Fibroblast of skin of left biceps (primary cell): ENCODE measurements at places on chromosomes 11 and 22.

DNA sequence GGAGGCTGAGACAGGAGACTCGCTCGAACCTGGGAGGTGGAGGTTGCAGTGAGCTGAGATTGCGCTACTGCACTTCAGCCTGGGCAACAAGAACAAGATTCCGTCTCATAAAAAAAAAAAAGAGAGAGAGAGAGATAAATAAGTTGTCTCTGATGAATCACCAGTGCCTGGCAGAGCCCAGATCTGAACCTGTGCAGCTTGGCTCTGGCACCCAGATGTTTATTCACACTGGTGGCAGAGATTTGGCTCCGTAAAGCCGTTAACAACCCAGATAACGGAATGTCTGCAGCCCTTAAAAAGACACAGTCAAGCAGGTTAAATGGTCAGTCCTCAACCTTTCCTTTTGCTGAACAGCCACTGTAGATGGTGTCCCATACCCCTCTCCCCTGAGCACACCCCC lies 33.5 kb upstream of the RTL6 start:
- no peak for DNase-seq

- no peak for DNase-seq
Observed at GRCh38 chr11:33387996-33388395, 130.8 kb downstream of the HIPK3 start.

- DNase-seq = peak; percentile 7
Observed at GRCh38 chr11:76512851-76513653, 68.2 kb downstream of the EMSY start.

DNA sequence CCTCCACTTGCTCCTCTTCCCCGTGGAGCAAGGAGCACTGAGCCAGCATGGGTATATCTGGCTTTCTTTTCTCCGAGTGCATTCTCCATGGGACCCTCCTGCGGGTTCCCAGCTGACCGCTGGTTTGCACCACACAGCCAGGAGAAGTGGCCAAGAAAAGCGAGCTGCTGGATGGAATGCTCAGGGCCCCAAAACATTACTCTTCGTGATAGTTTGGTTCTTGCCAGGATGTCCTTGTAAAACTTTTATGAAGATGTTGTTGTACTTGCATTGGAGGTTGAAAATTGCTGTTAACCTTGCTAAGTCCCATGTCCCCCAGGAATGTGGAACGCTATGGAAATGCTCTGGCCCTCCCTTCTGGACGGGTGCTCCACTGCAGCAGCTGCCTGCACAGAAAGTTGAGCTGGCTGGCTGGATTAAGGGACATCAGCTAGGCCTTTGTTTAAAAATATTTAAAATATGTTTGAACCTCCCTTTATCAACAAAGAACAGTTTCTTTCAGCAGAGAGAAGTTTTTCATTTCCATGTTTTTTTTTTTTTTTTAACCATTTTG lies 68.7 kb downstream of the ZNRF3 start:
- no peak for DNase-seq

DNA sequence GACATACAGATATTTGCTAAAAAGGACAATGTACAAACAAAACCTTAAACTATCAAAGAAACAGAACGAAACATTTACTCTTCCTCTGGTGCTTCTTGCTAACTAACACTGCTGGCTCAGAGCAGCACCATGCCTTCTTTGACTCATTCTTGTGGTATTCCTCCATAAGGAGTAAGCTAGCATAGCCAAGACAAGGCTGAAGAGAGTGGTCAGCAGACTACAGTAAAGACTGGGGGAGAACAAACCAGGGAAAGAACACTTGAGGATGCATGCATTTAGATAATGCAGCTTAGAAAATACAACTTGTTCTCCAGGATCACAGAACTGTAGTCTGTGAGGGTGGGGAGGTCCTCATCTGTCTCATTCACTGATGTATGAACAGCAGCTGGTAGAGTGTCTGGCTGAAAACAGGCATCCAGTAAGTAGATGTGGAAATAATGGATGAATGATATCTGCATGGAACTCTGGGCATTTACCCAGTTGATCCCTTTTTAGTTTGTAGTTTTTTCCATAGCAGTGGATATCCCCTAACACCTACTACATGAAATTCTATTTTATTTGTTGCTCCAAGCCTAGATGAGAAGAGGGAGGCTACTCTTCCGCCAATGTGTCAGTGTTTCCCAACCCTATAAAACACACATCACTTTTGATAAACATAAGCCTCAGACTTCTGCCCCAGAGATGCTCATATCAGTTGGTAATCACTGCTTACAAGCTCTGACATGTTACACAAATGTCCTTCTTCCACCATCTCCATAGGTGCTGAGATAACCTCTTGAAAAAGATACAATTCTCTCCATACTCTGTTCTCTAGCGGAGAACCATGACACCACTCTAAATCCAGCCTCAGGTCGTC lies 7.3 kb downstream of the SNX19 start:
- DNase-seq = peak; percentile 44

GRCh38 chr11:66280428-66280827 lies 2.5 kb downstream of the CNIH2 start:
- no peak for DNase-seq

DNA sequence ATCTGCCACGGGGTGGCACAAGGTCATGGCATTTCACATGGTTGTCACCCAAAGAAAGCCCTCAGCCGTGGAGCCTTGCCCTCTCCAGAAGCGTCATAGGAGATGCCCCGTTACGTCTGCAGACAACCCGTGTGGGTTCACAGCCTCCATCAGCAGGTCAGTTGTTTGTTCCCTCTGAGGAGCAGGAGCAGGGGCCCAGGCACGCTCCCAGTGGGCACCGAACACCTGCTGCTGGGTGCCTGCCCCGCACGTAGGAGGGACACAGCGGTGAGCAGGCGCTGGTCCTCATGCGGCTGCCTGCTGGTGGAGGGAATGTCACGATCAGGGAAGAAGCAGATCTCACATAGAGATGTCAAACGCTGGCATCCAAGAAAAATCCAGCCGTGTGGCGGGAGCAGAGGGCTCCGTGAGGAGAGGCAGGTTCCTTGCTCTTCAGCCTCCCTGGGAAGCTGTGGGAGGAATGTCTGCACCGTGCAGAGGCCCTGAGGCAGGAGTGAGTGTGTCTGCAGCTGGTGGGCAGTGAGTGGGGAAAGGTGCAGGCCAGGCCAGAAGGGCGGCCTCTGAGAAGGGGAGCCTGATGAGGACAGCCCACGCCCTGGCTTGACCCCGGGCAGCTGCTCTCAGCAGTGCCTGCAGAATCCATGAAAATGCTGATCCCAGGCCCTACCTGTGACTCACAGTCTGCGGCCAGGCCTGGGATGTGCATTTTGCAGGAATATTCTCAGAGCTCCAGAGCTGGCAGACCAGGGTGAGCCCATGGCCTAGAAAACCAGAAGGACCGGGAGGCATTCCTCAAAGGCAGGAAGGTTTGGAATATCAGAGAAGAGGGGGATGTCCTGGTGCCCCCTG lies 36.4 kb upstream of the TH start:
- DNase-seq = no peak

- DNase-seq = no peak
Observed at GRCh38 chr11:114819028-114819427, 140.7 kb downstream of the NXPE2 start.

GRCh38 chr22:42769574-42770447 lies 49.1 kb upstream of the A4GALT start:
- DNase-seq = no peak

DNA sequence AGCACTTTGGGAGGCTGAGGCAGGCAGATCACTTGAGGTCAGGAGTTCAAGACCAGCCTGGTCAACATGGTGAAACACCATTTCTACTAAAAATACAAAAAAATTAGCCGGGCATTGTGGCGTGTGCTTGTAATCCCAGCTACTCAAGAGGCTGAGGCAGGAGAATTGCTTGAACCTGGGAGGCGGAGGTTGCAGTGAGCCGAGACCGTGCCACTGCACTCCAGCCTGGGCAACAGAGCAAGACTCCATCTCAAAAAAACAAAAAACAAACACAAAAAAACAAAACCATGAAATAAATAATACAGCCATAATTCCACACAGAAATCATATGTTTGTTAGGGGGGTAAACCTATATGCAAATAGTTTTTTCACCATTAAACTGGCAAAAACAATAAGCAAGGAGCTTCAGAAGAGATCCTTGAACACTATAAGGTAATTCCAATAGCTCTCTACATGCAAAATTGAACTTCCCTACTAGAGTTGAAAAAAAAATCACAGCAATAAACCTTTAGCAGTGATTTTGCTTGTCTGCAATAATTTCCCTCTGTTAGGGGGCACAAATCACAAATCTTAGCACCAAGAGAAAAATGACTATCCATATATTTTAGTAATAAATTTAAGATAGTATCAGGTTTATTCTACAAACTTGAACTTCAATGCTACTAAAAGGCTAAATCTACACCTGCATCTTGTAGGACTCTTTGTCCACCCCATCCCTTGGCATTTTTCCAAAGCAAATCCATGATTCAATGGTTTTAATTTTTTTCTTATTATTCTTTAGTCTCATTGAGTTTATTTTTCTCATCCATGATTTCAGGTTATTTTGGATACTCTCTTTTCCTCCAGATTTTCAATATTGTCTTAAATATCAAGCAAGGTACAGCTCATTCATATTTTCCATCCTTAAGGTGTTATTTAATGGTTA lies 3.9 kb downstream of the CSTF3 start:
- no peak for DNase-seq

GRCh38 chr22:20937031-20937793 lies 20.0 kb downstream of the CRKL start:
- no peak for DNase-seq

GRCh38 chr11:109017489-109017888 lies 352.6 kb downstream of the DDX10 start:
- DNase-seq = no peak

DNA sequence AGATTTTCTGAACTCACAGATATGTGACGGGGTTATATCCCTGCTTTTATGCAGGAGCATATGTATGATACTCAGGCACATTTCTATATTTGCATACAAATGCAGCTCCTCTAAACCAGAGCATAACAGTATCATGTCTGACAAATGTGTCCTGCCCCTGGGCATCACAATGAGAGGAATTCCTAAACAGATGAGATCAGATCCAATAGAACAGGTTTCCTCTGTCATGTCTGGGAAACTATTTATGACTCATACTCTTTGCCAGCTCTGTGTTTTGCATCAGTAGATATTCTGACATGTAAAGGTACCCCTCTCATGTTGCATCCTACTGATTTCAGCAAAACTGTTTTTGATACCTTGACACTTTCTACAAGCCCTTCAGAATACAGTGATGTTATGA lies 29.4 kb downstream of the SYT9 start:
- no peak for DNase-seq
